ENCODE measurements at places on chromosomes 6 and 20. TPM values are rescaled to one million over a fixed set of nuclear protein-coding genes. Genes with fewer than 3 reads are reported as not detected.
A peak's percentile ranks its signal among the peaks of the same experiment; 100 is the strongest.

The SNRPB2 gene
- total RNA-seq: 21.0 TPM

The TRIM15 gene
- total RNA-seq: 1.0 TPM

The SUMO4 gene
- 1.9 TPM for total RNA-seq

The AK9 gene
- 43.1 TPM for total RNA-seq

The LHFPL5 gene
- not detected for total RNA-seq

The EFCAB8 gene
- 0.29 TPM for total RNA-seq

The GABRR1 gene
- not detected for total RNA-seq

The IMPG1 gene
- not detected for total RNA-seq

GRCh38 chr6:14934013-14934412 is 311.9 kb upstream of the JARID2 start:
- DNase-seq: no peak
- H3K4me3 ChIP-seq: no peak overlapping the region
- no peak overlapping the region for H3K27ac ChIP-seq
- H3K4me1 ChIP-seq: no peaks in the 10 kb centered on the region
- H3K36me3 ChIP-seq: no peaks in the 10 kb centered on the region
- no peaks in the 10 kb centered on the region for H3K27me3 ChIP-seq

GRCh38 chr6:15061908-15062515 is 183.9 kb upstream of the JARID2 start:
- H3K27me3 ChIP-seq: no peaks in the 10 kb centered on the region
- H3K27ac ChIP-seq: no peak overlapping the region
- no peaks in the 10 kb centered on the region for H3K4me1 ChIP-seq
- H3K36me3 ChIP-seq: no peaks in the 10 kb centered on the region
- no peak for DNase-seq

GRCh38 chr20:57667924-57668782 is 41.7 kb downstream of the PMEPA1 start:
- H3K4me3 ChIP-seq: no peak overlapping the region
- peaks cover 34% of the 10 kb centered on the region for H3K4me1 ChIP-seq
- H3K36me3 ChIP-seq: no peaks in the 10 kb centered on the region

DNA sequence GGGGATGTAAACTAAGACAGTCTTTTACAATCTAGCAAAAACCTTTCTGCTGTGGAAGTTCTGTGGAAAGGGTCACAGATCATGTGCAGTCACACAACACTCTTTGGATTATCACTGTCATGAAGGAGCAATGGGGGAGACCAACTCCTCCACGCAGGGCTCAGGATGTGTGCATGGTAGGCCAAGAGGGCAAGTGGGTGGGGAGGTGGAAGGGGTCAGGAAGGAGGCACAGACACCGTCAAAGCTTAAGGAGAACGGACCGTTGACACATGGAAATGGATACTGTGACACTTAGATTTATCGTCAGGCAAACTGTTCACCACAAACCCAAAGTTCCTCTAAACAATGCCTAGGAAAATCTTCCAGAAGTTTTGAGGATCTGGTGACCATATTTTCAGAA is 215.8 kb downstream of the PAX1 start:
- H3K27ac ChIP-seq: no peak overlapping the region
- no peaks in the 10 kb centered on the region for H3K4me1 ChIP-seq
- no peaks in the 10 kb centered on the region for H3K36me3 ChIP-seq
- H3K27me3 ChIP-seq: no peaks in the 10 kb centered on the region
- no peak overlapping the region for H3K4me3 ChIP-seq
- DNase-seq: no peak

- peaks cover 3% of the 10 kb centered on the region for H3K4me1 ChIP-seq
- DNase-seq: no peak
- no peaks in the 10 kb centered on the region for H3K27me3 ChIP-seq
- H3K4me3 ChIP-seq: no peak overlapping the region
Measured at GRCh38 chr6:45486736-45487135, 109.0 kb upstream of the SUPT3H start.

GRCh38 chr6:163414117-163414945 is at the start of gene QKI:
QKI (plus strand) TSS chr6:163414718; CDS start chr6:163415194, 476 bp downstream.
- H3K27ac ChIP-seq: peak within 1 kb of the TSS; percentile 97
- peak within 1 kb of the TSS; percentile 66 for H3K4me3 ChIP-seq
- H3K36me3 ChIP-seq: no peaks in the 10 kb centered on the region
- H3K27me3 ChIP-seq: no peaks in the 10 kb centered on the region
- peaks cover 11% of the 10 kb centered on the region for H3K4me1 ChIP-seq

- no peaks in the 10 kb centered on the region for H3K27me3 ChIP-seq
- peaks cover 15% of the 10 kb centered on the region for H3K36me3 ChIP-seq
- no peak overlapping the region for H3K4me3 ChIP-seq
- H3K4me1 ChIP-seq: no peaks in the 10 kb centered on the region
- peak; percentile 14 for DNase-seq
Measured at GRCh38 chr20:58700121-58700821, 7.7 kb downstream of the NPEPL1 start.

- no peak overlapping the region for H3K27ac ChIP-seq
- no peaks in the 10 kb centered on the region for H3K27me3 ChIP-seq
- no peaks in the 10 kb centered on the region for H3K36me3 ChIP-seq
- no peak for DNase-seq
- no peak overlapping the region for H3K4me3 ChIP-seq
Measured at GRCh38 chr6:119234457-119234856, 115.1 kb downstream of the MAN1A1 start.

GRCh38 chr6:137876547-137876946 is 9.5 kb downstream of the TNFAIP3 start:
- H3K27ac ChIP-seq: no peak overlapping the region
- H3K4me1 ChIP-seq: peaks cover 52% of the 10 kb centered on the region

- H3K36me3 ChIP-seq: no peaks in the 10 kb centered on the region
- no peak overlapping the region for H3K4me3 ChIP-seq
- peak; percentile 65 for DNase-seq
- no peaks in the 10 kb centered on the region for H3K27me3 ChIP-seq
- peak overlapping the region; percentile 63 for H3K27ac ChIP-seq
- peaks cover 63% of the 10 kb centered on the region for H3K4me1 ChIP-seq
Measured at GRCh38 chr6:39206250-39206721, 23.0 kb downstream of the KCNK5 start.

GRCh38 chr6:73121421-73121993 is 103.8 kb downstream of the KHDC1L start:
- no peaks in the 10 kb centered on the region for H3K4me1 ChIP-seq
- no peak for DNase-seq
- no peak overlapping the region for H3K27ac ChIP-seq
- H3K36me3 ChIP-seq: no peaks in the 10 kb centered on the region
- H3K4me3 ChIP-seq: no peak overlapping the region
- no peaks in the 10 kb centered on the region for H3K27me3 ChIP-seq

GRCh38 chr6:17267566-17267965 is 13.6 kb upstream of the RBM24 start:
- no peak overlapping the region for H3K4me3 ChIP-seq
- H3K27me3 ChIP-seq: no peaks in the 10 kb centered on the region
- H3K36me3 ChIP-seq: no peaks in the 10 kb centered on the region
- H3K4me1 ChIP-seq: no peaks in the 10 kb centered on the region
- no peak for DNase-seq
- no peak overlapping the region for H3K27ac ChIP-seq

GRCh38 chr6:167806061-167806700 is 20.5 kb upstream of the AFDN start:
- H3K4me3 ChIP-seq: no peak overlapping the region
- no peak overlapping the region for H3K27ac ChIP-seq
- H3K27me3 ChIP-seq: no peaks in the 10 kb centered on the region
- H3K4me1 ChIP-seq: no peaks in the 10 kb centered on the region
- no peaks in the 10 kb centered on the region for H3K36me3 ChIP-seq
- DNase-seq: no peak

DNA sequence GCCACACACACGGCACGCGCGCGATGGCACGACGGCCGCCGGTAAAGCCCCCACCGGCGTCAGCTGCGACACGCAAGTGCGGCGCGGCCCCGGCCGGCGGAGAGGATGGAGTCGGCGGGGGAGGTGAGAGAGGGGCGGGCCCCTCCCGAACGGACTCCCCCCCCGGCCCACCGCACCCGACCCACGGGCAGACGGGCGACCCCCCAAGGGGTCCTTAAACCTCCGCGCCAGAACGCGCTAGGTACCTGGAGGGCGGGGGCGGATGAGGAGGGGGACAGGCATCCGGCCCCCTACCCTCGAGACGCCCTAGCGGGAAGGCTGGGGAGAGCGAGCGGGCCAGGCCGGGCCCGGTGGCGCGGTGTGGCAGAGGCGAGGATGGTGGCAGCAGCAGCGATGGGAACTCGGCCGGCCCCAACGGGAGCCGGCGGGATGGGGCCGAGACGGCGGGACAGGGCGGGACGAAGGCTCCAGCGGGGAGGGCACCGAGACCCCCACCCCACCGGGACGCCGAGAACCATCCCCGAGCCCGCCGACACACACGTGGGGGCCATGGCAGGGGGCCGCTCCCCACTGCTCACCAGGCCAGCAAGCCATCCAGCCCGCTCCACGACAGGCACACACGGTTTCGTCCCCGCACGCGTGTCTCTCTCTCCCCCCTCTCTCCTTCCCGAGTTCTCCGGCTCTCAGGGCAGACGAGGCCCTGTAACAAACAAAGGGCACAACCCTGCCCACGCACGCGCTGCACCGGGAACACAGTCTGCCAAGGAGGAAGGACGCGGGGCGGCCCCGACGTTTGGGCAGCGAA is 1515.4 kb upstream of the DEFB115 start:
- H3K27ac ChIP-seq: no peak overlapping the region
- H3K4me1 ChIP-seq: no peaks in the 10 kb centered on the region
- DNase-seq: no peak
- no peaks in the 10 kb centered on the region for H3K27me3 ChIP-seq
- H3K36me3 ChIP-seq: no peaks in the 10 kb centered on the region

- H3K27me3 ChIP-seq: no peaks in the 10 kb centered on the region
- no peak overlapping the region for H3K27ac ChIP-seq
- H3K36me3 ChIP-seq: no peaks in the 10 kb centered on the region
- no peak overlapping the region for H3K4me3 ChIP-seq
- H3K4me1 ChIP-seq: no peaks in the 10 kb centered on the region
- DNase-seq: peak; percentile 44
Measured at GRCh38 chr6:16206595-16207037, 31.8 kb upstream of the GMPR start.

DNA sequence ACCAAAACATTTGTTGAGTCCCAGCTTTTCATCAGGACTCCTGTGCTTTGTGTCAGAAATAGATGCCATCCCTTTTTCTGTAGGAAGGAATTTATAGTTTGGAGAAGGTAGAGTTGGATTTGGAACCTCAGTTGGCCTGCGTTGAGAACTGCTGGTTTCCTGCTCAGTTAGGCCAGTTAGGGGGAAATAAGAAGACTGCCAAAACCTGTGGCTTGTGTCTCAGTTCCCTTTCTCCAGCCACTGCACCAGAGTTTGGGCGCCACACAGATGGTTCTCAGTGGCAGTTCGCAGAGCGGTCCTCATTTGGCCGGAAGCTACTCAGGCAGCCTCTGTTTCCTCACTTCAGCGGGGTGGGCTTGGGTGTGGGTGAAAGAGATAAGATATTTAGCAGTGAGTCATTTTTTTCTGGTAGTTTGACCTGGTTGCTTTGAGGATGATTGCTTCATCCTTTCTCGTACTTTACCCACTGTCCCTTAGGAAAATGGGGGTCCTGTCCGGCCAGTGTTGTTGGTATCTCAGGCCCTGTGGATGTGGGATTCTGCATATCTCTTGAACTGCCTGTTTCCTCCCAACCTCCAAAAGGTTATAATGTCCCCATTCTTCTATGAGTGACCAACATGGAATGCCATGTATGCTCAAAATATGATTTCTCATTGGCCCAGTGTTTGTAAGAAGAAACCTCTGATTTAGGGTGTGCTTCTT is 53.7 kb downstream of the JARID2 start:
- no peaks in the 10 kb centered on the region for H3K27me3 ChIP-seq
- peak; percentile 56 for DNase-seq
- peaks cover 37% of the 10 kb centered on the region for H3K4me1 ChIP-seq
- no peak overlapping the region for H3K4me3 ChIP-seq

- no peaks in the 10 kb centered on the region for H3K4me1 ChIP-seq
- H3K27ac ChIP-seq: no peak overlapping the region
- no peak for DNase-seq
Measured at GRCh38 chr6:48200869-48201390, 89.9 kb upstream of the PTCHD4 start.

GRCh38 chr6:157209865-157210530 is 113.3 kb downstream of the TMEM242 start:
- H3K27ac ChIP-seq: no peak overlapping the region
- no peak for DNase-seq
- H3K4me3 ChIP-seq: no peak overlapping the region
- no peaks in the 10 kb centered on the region for H3K4me1 ChIP-seq
- H3K36me3 ChIP-seq: peaks cover 19% of the 10 kb centered on the region

All from upper lobe of left lung (tissue), 6 donors.